ENCODE measurements at places on chromosomes 11 and 22.

DNA sequence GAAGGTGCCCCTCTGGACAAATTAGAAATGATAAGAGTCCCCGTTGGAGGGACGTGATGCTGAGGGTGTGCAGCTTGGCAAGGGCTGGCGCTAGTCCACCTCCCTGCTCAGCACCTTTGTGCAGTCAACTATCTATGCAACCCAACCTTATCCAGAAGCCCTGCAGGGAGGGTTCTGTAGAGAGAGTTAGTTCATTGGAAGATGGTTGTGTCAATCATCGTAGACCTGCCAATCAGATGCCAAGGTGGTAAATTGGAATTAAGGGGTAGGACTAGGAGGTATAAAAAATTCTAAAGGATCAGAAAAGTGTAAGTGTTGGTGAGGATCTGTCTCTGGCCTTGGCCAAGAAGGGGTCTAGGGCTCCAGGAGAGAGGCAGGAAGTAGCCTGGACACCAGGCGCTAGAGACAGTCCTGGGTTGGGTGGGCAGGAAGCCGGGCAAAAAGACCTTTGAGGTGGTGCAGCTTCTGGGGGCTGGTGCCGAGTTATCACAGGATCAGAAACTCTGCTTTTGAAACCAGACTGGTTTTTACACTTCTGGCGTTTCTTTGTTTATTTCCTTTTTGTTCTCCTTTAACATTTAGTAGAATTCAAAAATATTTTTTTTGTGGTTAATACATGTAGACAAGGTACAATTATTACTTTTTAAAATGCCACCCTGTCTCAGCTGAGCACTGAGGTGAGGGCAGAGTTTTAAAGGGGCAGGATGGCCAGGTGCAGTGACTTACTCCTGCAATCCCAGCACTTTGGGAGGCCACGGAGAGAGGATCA lies 1.6 kb downstream of the C1QTNF6 start:
- no peak for DNase-seq

DNA sequence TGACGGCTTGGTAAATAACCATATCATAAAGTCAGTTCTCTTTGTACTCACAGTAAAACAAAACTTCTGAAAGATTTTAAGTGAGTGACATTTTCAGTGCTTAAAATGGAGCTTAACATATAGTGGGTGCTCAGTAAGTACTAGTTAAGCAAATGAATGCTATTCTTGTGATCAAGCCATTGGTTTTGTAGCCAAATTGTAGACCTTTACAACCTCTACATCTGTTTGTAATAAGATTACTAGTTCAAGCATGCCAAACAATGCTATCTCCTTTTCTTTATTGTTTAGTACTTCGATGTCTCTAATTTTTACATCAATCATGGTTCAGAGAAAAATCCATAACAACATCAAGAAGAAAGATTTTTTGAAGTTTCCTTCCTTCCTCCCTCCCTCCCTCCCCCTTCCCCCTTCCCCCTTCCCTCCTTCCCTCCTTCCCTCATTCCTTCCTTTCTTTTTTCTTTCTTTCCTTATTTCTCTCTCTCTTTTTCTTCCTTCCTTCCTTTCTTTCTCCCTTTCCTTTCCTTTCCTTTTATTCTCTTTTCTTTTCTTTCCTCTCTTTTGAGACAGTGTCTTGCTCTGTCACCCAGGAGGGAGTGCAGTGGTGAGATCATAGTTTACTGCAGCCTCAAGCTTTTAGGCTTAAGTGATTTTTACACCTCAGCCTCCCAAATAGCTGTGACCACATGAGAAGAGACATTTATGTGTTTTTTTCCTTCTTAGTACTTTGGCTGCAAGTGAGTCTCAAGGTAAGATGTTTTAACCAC lies 5.7 kb upstream of the OR51B4 start:
- no peak for DNase-seq

- DNase-seq: peak; percentile 83
Observed at GRCh38 chr11:93784145-93784934, at the start of gene MED17. Gene MED17, plus strand, starts transcription at chr11:93784282. Its CDS starts 232 bp downstream, at chr11:93784514.

GRCh38 chr11:119794141-119794665 lies 65.2 kb upstream of the NECTIN1 start:
- no peak for DNase-seq

DNA sequence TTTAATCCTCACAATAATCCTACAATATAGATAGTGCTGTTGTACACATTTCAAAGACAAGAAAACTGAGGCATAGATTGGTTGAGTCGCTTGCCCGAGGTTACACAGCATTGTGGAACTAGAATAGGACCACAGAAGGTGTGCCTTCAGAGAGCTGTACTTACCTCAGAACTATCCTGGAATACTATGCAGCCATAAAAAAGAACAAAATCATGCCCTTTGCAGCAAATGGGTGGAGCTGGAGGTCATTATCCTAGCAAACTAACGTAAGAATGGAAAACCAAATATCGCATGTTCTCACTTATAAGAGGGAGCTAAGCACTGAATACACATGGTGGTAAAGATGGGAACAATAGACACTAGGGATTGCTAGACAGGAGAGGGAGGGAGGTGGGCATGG lies 15.7 kb upstream of the NAV2 start:
- DNase-seq: no peak

- peak; percentile 45 for DNase-seq
Observed at GRCh38 chr11:72724851-72725723, 27.1 kb downstream of the ARAP1 start.

DNA sequence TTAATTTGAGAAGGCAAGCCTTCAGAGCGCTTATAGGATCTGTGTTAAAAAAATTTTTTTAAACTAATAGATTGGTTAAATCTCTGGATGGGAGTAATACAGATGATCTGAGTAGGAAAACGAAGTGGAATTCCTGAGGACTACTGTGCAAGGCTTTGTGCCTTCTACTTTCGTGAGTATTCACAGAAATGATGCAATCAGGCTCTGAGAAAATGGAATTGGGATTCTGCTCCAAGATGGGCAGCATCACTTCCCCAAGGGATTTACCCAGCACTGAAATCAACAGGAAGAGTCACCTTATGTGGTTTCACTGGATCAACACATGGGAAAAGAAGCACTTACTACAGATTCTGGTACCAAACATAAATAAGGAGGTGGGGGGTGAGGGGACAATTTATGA lies 12.5 kb downstream of the KMT5B start:
- no peak for DNase-seq

DNA sequence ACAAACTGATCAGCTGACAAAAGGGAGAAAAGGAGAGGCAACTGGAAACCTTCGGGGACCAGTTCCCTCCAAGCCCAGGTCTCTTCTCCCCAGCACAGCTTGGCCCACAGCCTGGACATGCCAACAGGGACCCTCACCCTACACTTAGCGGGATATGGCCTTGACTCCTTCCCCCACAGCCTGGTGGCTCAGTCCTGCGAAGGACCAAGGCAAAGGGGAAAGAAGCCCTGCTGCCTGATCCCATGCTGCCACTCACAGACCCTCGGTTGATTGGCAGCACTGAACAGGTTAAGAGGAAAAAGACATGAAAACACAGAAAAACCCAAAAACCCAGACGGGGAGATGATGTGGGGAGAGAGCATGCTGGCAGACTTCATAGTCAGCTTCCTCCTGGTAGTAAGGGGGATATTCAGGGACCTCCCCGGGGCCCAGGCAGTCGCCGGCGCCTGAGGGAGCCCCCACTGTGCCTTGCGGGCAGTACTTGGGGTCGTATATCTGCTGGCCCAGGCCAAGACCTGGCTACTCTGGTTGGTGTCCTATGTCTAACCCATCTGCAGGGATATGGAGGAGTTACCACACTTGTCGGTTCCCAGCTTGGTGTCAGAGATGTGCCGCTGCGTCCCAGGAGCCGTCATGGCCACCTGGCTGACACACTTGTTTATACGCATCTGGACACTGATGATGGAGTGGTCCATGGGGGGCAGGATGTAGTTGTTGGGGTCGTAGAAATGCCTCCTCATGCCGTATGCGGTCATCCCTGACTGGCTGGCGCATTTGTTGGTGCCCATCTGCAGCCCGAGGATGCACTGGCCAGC lies 34.2 kb upstream of the HORMAD2 start:
- no peak for DNase-seq

GRCh38 chr22:47146941-47147340 lies 384.5 kb downstream of the TBC1D22A start:
- no peak for DNase-seq

- no peak for DNase-seq
Observed at GRCh38 chr22:32309585-32310251, 47.9 kb upstream of the RFPL3 start.

GRCh38 chr22:22553735-22554586 lies 5.1 kb downstream of the PRAME start:
- DNase-seq: no peak

GRCh38 chr22:32652645-32653270 lies 148.7 kb upstream of the TIMP3 start:
- DNase-seq: no peak

DNA sequence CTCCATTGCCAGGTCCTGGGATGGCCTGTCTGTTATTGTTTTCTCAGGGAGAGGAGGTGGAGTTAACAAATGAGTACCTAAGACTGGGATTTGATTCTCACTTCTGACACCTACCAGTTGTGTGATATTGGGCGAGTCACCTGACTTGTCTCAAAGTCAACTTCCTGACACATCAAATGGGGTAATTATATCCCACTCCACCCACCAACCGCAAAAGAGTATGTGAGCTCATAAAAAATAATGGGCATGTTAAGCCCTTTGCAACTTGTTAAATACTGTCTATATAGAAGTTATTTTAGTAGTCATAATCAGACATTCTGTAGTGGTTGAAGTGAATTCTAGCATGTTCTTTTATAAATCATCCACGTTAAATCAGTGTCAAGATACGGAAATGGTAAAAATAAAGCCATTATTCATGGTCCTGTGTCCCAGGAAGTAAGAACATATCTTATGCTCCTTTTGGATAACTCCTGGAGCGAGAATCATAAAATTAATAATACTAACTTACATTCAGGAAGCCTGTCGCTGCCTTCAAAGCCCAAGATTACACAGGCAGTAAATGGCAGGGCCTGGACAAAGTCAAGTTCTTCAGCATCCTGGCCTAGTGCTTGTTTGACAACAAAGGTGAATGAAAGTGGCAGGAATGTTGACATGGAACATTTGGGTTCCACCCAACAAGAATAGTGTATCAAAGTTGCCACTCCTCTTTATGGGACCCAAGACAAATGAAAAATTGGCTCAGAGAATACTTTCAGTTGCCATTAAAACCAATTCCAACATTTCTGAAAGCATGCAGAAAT lies 54.3 kb downstream of the SYTL2 start:
- DNase-seq: no peak

DNA sequence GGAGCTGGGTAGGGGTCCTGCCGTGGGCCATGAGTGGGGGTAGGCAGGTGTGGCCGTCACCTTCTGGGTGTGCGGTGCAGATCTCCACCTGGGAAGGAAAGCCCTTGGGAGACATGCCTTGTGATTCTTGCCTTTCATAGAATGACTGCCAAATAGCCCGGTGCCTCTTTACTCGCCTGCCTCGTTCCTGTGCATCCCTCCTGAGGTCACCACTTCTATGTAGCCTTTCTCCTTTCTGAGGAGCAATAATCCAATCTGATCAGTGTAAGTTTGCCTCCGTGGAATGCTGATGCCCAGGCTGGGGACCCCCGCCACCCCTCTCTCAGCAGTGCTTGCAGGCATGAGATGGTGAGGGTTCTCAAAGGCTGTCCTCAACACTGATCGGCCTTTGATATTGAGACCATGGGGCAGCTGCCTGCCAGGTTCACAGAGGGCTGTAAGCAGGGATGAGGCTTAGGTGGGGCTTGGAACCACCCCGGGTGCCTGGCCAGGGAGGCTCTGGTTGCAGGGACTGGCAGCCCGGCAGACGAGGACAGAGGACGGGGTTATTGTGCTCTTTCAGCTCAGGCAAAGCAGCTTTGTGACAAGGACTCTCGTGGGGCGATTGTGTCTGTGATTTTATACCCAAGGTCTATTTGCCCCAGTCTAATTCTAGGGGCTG lies 86.1 kb upstream of the WNT7B start:
- no peak for DNase-seq

GRCh38 chr11:17238377-17238776 lies 30.6 kb upstream of the PIK3C2A start:
- DNase-seq: no peak

GRCh38 chr22:45867118-45867905 lies 109.7 kb downstream of the WNT7B start:
- DNase-seq: no peak

DNA sequence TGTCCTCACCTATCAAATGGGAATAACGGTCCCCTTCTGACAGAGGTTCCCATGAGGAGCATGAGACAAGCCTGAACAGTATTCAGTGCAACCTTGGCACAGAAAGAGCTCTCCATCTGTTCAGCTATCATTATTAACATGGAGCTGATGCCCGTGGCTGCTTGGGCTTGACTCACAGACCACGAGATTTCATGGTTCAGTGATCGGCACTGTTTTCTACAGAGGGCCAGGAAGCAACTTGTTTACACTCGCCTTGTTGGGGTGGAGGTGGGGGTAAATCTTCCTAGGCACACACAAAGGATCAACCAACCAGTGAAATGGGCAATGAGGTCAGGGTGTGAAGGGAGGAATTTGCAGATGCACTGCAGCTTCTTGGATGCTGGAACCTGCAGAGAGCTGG lies 88.2 kb downstream of the CWC15 start:
- DNase-seq: peak; percentile 68

DNA sequence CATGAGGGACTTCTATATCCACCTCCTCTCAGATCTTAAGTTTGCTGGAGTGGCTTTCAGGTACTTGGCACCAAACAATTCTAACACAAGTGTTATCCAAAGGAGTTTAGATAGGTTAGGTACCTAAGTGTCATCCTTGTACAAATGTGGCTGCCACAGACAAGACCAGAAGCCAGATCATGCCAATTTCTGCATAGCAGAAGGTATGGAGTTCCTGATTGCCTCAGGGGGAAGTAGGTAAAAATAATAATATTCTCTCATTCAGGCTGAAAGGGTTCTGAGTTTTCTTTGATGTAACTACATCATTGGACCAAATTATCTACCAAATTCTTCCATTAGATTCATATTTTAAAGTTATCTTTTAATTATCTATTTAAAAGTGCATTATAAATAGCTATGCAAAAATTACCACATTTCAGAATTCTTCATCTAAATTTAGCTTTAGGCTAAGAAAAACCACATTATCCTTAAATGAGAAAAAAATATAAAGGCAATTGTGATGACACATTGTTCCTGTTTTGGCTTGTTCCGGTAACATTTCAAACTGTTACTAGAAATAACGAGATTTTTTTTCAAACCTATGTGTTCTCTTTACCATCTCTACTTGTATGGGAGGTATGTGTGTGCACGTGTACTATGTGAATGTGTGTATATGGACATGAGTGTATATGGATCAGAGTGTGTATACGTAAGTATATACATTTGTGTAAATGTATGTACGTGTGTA lies 66.2 kb upstream of the POU2AF2 start:
- no peak for DNase-seq

DNA sequence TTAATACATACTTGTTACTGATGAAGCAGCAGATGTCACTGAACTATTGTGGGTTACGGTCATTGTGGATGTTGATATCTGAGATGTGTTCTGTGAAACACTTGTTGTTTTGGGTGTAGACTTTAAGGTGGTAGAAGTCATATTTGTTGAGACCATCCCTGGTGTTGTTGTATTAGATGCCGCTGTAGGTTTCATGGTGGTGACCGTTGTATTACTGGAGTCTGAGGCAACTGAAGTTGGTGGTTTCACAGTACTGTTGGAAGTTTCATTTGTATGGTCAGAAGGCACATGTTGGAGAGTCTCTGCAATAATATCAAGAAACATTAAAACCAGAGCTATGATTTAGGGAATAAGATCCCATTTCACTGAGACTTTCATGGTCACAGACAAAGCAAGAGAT lies 50.7 kb downstream of the TMEM123 start:
- no peak for DNase-seq
